HuH-7.5 (cell line): ENCODE measurements at places on chromosomes 1 and 21.
A peak's percentile ranks its signal among the peaks of the same experiment; 100 is the strongest.

- DNase-seq: no peak
Observed at GRCh38 chr1:193709607-193710006, 523.2 kb upstream of the B3GALT2 start.

DNA sequence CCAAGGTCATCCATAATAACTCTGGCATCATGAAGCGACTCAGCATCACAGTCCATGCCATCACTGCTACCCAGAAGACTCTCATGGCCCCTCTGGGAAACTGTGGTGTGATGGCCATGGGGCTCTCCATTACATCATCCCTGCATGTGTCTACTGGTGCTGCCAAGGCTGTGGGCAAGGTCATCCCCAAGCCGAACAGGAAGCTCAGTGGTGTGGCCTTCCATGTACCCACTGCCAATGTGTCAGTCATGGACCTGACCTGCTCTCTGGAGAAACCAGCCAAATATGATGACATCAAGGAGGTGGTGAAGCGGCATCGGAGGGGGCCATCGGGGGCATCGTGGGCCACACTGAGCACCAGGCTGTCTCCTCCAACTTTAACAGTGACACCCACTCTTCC, 65.1 kb upstream of the ARHGAP29 start:
- no peak for DNase-seq

GRCh38 chr1:108049178-108049819, 84.3 kb upstream of the VAV3 start:
- peak; percentile 10 for DNase-seq

- no peak for DNase-seq
Observed at GRCh38 chr1:160030657-160031364, 979 bp downstream of the PIGM start.

GRCh38 chr1:65955071-65955470, 162.4 kb downstream of the PDE4B start:
- DNase-seq: no peak

DNA sequence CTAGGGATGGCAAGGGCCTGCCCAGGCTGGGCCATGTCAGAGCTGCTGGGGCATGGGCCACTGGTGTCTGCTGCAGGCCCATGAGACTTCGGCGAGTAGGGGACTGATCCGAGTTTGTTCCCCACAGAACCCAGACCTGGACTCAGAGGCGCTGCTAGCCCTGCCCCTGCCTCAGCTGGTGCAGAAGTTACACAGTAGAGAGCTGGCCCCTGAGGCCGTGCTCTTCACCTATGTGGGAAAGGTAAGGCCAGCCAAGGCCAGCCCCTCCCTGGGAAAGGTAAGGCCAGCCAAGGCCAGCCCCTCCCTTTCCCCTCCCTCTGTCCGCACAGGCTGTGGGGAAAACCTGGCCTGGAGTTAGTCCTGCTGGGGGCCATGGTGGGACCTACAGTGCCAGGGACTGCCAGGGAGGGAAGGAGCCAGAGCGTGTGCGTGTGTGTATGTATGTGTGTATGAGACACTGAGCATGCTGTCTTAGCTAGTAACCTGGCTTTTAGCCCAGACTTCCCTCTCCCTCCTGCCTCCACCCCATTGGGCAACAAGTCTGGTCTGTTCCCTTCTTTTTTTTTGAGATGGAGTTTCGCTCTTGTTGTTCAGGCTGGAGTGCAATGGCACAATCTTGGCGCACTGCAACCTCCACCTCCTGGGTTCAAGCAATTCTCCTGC, 8.0 kb downstream of the FAAH start:
- peak; percentile 63 for DNase-seq

- no peak for DNase-seq
Observed at GRCh38 chr1:167957710-167958109, 20.8 kb upstream of the MPC2 start.

DNA sequence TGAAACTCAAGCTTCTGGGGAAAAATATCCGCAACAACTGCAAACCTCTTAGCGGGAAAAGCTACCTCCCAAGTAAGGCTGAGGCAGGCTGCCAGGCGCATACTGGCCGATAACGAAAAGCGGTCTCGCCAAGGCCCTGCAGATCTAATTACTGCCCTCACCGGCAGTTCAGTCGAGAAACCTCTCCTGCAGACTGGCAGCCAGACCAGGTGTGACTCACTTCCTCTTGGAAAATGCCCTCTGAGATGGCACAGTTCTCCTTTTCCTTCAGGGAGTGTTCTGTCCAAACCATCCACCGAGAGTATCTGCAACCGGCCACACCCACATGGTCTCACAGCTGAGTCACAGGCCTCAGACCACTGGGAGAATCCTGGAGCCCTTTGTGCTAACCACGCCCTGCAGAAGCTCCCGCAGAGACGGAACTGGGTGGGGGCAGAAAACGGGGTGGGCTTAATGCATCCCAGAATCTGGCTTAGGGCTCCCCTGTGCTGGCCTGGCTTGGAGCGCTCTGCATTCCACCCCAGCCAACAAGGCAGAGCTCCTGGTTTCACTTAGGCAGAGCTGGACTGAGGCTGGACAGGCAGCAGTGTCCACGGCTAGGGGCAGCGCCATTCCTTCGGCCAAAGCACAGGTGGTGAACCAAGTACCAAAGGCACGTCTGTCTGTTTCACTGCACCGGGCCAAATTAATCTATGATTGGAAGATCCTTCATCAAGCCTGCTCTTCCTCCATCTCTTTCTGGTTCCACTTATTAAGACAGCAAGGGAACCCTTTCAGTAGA, 1.2 kb downstream of the S100A10 start:
- peak; percentile 65 for DNase-seq

GRCh38 chr21:41972511-41973205, 18.8 kb upstream of the C2CD2 start:
- no peak for DNase-seq

- DNase-seq: no peak
Observed at GRCh38 chr1:175629318-175629694, 114.1 kb downstream of the TNR start.

DNA sequence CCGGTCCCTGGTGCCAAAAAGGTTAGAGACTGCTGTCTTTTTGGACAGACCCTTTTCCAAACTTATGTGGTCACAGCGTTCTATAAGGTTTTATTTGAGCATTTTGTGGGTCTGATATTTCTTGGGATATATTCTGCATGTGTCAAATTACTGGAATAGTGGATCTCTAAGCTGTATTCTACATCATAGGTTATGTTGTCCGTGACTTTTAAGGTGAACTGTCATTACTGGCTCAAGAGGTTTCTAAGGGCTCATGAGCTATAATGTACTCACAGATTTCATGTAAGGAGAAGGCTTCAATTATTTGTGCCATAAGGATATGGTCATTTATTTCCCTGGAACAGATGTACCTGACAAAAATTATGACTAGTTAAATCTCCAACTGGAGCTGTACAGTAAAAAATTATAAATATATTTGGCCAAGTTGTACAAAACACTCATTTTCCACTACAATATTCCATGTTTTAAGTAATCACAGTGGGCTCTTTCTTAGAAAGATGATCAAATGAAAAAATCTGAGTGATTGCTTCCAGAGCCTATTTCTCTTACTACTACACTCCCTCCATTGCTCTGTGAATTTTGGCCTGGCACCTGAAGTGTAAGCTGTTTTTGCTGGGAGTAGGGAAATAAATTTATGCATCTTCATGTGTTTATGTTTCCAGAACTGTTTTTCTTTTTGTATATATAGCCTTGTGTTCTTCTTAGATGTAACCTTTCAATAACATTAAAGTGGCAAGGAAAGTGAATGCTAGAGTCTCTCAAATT, 538.1 kb upstream of the ZRANB2 start:
- DNase-seq: no peak

DNA sequence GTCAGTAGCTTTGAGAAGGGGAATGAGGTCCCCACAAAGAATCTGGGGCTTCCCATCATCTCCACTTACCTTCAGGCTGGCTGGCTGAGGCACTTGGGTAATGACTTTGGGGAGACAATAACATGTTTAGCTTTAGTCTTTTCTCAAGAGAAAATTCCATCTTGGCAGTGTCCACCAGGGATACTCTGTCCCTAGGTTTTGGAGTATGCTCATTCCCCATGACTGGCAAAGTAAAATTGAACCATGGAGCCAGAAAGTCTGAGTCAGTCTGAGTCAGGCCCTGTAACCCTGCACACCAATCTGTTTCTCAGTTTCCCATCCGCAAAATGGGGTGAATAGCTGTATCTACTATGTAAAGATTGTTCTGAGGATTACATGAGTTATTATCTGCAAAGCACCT, 28.2 kb downstream of the RUNX1 start:
- no peak for DNase-seq

DNA sequence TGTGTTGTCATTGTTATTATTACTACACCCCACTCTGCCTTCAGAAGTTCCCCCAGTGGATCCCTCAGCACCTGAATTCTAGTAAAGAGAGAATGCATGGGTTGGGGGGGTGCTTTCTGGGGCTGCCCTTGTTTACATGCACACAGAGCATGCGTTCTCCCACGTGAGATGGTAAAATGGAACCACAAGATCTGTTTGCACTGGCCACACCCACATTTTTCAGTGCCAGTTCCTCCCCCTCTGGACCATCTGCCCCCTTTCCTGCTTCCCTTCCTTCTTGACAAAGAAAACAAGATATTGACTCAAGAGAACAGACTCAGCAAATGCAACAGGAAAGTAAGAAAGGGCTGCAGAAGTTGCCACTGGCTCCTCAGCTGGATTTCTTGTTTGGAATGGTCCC, 8.9 kb downstream of the SLC6A17 start:
- no peak for DNase-seq

GRCh38 chr21:38850277-38850951, 44.7 kb downstream of the ETS2 start:
- no peak for DNase-seq

GRCh38 chr21:31497914-31498313, 153.9 kb upstream of the TIAM1 start:
- DNase-seq: no peak

DNA sequence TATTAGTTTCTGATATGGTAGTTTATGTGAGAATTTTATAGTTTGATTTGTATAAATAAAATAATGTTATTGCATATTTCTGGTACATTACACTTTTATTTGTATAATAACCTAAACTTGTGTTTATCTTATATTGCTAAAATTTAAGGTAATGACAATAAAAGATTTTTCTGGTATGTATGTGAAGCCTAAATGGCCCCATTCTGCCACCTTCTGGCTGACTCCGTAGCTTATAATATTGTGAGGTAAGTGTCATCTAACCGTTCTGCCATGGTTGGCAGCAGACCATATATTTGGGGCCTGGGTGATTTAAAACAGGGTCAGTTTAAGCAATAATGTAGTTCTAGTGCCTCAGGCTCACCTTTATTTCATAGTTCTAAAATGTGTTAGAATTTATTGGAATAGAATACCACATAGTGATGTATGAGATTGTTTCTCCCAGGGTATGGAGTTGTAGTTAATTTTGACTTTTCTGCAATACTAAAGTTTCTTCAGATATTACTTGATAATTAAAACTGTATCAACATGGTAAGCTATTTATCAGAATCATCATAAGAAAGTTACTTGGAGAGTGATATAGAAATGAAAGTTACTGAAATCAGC, 21.2 kb upstream of the PRKACB start:
- DNase-seq: no peak

DNA sequence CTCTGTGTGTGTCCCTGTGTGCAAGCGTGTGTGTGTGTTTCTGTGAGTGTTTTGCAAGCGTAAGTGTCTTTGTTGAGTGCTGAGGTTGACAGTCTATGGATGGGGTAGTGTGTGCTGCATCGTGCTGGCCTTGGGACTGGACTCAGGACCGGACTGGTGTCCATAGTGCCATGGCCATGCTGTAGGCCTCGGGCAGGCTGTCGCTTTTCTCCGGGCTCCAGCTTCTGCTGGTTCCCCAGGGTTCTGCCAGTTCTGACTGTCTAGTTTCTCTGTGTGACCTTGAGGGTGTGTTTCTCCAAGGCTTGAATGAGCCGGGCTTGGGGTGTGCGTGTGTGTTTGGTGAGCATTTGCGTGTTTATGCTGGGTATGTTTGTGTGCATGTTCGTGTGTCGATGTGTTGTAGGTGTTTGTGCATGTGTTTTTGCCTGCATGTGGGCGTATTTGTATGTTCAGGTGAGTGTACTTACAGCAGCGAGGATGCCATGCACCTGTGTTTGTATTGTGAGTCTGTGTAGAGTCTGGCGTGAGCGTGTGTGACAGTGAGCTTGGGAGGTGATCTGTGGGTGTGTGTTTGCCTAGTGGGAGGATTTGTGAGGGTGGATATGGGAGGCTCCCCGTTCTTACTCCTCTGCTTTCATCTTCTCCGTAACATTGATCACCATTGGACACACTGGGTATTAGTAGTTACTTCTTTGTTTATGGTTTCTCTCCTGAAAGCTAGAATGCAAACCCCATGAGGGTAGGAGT, 51.7 kb upstream of the POU3F1 start:
- DNase-seq: no peak

DNA sequence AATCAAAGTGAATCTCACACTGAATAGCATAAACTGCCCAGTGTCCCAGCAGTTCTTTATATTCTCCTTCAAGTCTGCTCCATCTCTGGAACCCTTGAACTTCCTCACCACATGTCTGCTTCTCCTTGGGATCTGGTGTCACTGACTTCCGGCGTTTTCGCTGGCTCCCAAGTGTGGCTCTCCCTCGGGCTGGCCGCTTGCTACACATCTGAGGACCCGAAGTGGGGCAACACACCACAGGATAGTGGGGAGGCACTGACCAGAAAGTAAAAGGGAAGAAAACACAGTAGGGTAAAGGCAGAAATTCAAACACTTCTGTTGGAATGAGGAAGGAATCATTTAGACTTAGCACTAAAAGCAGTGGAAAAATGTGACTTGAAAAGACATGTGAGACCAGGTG, 5.1 kb downstream of the NIT1 start:
- DNase-seq: no peak

- DNase-seq: no peak
Observed at GRCh38 chr1:164846731-164847691, 288.0 kb downstream of the PBX1 start.

DNA sequence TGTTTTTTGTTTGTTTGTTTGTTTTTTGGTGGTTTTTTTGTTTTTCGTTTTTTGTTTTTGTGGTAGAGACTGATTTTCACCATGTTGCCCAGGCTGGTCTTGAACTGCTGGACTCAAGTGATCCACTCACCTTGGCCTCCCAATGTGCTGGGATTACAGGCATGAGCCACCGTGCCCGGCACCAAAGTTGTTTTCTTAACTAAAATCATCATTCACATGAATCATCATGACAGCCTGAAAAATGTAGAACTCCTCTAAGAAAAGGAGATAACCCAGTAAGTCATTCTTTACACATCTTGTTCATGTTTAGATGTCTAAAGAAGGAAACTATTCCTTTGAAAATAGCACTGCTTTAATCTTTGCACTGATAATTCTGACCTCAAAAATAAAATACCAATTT, 37.5 kb downstream of the DISP1 start:
- DNase-seq: no peak

DNA sequence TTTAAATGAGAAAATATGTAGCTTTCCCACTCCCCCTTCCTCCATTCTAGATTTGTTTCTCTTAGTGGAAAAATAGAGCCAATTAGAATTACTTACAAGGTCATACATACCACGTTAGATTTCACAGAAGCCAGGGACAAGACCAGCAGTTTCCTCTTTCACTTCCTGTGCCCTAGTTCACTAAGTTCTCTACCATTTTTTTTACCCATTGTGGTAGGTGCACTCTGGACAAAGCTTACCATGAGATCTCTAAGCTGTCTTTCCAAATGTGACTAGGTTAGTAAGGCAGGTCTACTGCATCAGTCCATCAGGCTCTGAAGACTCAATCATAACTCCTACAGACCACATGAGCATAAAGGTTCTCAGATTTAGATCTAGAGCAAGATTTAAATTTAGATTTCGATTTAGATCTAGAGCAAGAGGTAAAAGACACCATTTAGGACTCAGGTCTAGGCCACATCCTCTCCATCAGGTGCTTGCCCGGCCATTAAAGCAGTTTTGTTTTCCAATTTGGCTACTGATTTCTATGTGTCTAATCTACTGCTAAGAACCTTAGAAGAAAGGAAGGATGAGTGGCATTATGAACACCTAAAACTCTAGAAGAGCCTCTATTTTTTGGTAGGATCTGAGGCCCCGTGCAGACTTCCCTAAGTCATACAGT, 235.3 kb downstream of the FAF1 start:
- no peak for DNase-seq
